ENCODE measurements at places on chromosomes 7 and 10. TPM values are rescaled to one million over a fixed set of nuclear protein-coding genes. Genes with fewer than 3 reads are reported as not detected.

The HMX3 gene
- total RNA-seq: not detected

The CDK5 gene
- 20.5 TPM for total RNA-seq

DNA sequence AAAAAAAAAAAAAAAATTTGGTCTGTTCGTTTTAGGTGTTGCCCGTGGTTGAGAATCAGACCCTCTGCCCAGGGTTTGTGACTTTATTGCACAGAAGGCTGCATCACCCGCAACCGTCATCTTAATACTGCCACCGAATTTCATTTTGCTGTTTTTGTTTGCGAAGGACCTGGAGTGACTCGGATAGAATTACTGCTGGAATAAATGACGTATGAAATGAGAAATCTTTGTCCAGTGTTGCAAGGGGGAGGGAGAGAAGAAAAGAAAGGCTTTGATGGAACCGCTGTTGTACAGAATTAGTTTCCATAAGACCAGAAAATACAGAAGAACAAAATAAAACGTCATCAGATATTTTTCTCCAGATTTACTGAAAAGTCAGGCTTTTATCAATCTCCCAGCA, 103.3 kb downstream of the GALNT17 start:
- no peaks in the 10 kb centered on the region for H3K36me3 ChIP-seq
- no peak for DNase-seq
- H3K27ac ChIP-seq: no peak overlapping the region
- H3K4me3 ChIP-seq: no peak overlapping the region
- H3K4me1 ChIP-seq: peaks cover 20% of the 10 kb centered on the region

The BAIAP2L1 gene
- total RNA-seq: 28.0 TPM

The GDF2 gene
- not detected for total RNA-seq

The H2BK1 gene
- not detected for total RNA-seq

- peaks cover 11% of the 10 kb centered on the region for H3K36me3 ChIP-seq
- H3K27me3 ChIP-seq: no peaks in the 10 kb centered on the region
- peaks cover 9% of the 10 kb centered on the region for H3K4me1 ChIP-seq
- no peak for DNase-seq
- H3K27ac ChIP-seq: no peak overlapping the region
Measured at GRCh38 chr7:137269240-137269639, 74.3 kb downstream of the PTN start.

The PPP1R17 gene
- total RNA-seq: 4.5 TPM

DNA sequence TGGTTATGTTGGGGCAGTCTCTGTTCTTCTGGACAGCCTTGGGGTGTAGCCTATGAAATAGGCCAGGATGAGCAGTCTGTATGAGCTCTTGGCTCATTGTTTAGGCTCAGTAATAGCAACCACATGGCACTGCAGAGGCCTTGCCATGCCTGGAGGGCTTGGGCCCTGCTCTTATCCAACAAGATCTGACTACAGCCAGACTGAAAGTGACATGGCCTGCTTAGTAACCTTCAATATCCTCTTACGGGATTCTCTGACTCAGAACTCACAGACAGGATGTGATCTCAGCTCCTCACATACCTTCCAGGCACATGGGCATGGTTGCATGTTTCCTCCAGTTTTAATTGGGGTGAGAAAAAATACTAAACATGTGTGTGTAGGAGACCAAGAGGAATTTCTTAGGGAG, 289.3 kb downstream of the PTEN start:
- H3K27ac ChIP-seq: no peak overlapping the region
- no peak for DNase-seq
- no peaks in the 10 kb centered on the region for H3K4me1 ChIP-seq

DNA sequence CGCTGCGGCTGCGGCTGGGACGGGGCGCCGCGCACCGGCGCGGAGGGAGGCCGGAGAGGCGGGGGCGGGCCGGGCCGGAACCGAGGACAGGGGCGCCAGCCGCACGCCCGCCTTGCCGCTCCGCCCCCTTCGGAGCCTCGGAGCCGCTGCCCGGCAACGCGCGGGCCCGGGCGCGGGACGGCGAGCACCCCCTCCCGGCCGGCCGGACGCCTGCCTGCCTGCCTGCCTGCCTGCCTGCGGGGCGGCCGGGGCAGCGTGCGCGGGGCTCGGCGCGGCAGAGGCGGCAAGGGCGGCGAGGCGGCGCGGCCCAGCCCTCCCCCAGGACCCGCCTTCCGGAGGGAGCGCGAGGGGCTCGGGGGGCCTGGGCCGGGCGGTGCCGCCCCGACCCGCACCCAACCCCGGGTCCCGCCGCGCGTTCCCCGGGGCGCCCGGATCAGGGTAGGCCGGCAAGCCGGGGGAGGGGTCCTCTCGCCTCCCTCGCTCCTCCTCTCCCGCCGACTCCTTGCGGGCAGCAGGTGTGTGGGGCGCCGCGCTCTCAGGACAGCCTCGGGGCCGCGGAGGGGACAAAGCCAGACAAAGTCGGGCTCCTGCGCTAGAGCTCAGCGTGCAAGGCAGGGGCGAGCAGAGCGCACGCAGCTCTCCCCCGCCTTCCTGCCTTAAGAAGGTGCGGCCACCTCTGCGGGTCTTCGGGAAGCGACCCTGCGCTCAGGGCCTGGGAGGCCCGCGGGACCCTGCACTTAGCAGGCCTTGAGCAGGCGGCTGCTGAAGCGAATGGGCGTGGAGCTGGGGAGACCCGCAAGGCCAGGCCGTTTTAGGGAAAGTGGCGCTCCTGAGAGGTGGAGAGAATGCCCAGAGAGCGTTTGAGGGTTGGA, at the start of gene KIAA1549:
KIAA1549 (minus strand) TSS at position 58 of the 872 bp plus-strand sequence. CDS start 120 bp downstream, outside the sequence.
- H3K27ac ChIP-seq: peak within 1 kb of the TSS; percentile 93
- peaks cover 6% of the 10 kb centered on the region for H3K36me3 ChIP-seq
- H3K4me3 ChIP-seq: peak within 1 kb of the TSS; percentile 97
- peak; percentile 86 for DNase-seq
- peaks cover 28% of the 10 kb centered on the region for H3K4me1 ChIP-seq
